Activated CD8-positive, alpha-beta T cell treated with anti-CD3 and anti-CD28 coated beads for 36 hours (primary cell): ENCODE measurements at places on chromosomes 16 and 17. TPM values are rescaled to one million over a fixed set of nuclear protein-coding genes. Genes with fewer than 3 reads are reported as not detected.

DNA sequence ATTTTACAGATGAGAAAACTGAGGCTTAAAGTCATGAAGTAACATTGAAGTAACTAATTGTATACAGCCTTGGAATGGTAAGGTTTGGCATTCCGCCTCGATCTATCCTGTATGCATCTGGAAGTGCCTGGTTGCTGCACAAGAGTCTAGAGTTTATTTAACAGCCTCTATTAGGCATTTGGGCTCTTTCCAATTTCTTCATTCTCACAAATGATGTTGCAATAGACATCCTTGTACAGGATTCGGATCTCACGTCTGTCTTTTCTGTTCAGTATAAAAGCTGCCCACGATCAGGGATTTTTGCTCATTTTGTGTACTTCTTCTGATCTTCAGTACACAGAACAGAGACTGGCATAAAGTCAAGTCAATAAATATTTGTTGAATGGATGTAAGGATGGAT lies 100.5 kb downstream of the AIPL1 start:
- H3K4me3 ChIP-seq = no peak overlapping the region
- H3K4me1 ChIP-seq = no peaks in the 10 kb centered on the region
- H3K27me3 ChIP-seq = peaks cover 5% of the 10 kb centered on the region
- DNase-seq = no peak
- H3K36me3 ChIP-seq = no peaks in the 10 kb centered on the region
- no peak overlapping the region for H3K27ac ChIP-seq

- no peaks in the 10 kb centered on the region for H3K4me1 ChIP-seq
- H3K27me3 ChIP-seq = peaks cover 2% of the 10 kb centered on the region
- no peaks in the 10 kb centered on the region for H3K36me3 ChIP-seq
- H3K27ac ChIP-seq = no peak overlapping the region
- DNase-seq = no peak
These were observed 147.4 kb upstream of the IRX5 start for GRCh38 chr16:54783226-54783625.

- no peaks in the 10 kb centered on the region for H3K36me3 ChIP-seq
- peaks cover 10% of the 10 kb centered on the region for H3K4me1 ChIP-seq
- no peak overlapping the region for H3K4me3 ChIP-seq
- peaks cover 2% of the 10 kb centered on the region for H3K27me3 ChIP-seq
These were observed 15.7 kb upstream of the ALDOA start for GRCh38 chr16:30049871-30050270.

The PIMREG gene
- total RNA-seq = 3.7 TPM

DNA sequence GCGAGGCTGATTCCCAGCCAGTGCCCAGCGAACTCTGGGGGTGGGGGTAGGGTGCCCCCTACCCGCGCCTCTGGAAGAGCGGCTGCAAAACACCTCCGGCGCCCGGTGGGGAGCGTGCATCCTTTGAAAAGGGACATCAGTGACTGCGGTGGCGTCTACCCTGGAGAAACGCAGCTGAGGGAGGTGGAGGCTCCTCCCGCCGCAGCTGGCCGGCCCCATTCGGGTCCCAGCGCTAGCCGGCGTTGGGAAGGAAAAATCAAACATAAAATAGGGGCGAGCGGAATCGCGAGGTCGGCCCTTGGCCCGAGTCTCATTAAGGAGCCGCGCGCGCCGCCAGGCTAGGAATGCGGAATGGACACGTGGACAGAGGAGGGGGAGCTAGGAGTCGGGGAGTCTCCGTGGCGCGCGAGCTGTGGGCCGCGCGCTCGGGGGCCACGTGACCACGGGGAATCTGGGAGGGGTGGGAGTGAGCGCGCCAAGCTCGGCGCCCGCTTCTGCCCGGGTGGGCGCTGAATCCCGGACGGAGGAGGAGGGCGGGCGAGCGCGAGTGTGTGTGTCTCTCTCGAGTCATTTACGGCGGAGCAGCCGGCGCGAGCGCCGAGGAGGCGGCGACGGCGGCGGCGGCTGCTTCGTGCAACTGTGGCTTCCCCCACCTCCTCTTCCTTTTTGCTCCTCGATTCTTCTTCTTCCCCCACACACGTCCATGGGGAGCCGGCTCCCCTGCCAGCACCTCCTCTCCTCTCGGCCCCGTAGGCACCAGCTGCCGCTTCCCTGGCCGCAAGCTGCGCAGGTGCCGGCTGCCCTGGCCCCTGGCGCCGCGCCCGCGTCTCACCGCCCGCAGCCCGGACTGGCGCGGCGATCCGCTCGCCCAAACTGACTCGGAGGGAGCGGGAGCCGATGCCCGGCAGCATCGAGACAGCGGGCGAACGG lies at the start of gene TMEM132E:
Gene TMEM132E, plus strand, starts transcription at position 566 of the 930 bp plus-strand sequence. CDS start 1,495 bp downstream, outside the sequence.
- peaks cover 73% of the 10 kb centered on the region for H3K27me3 ChIP-seq
- peak; percentile 20 for DNase-seq
- no peaks in the 10 kb centered on the region for H3K36me3 ChIP-seq
- no peak within 1 kb of the TSS for H3K27ac ChIP-seq

GRCh38 chr17:2020721-2021120 lies 4.4 kb downstream of the RTN4RL1 start:
- H3K36me3 ChIP-seq = no peaks in the 10 kb centered on the region
- no peak for DNase-seq
- H3K4me3 ChIP-seq = no peak overlapping the region
- peaks cover 11% of the 10 kb centered on the region for H3K27me3 ChIP-seq
- H3K27ac ChIP-seq = no peak overlapping the region
- H3K4me1 ChIP-seq = peaks cover 4% of the 10 kb centered on the region

The USP6 gene
- total RNA-seq = 0.07 TPM

GRCh38 chr17:80474231-80474960 lies 2.0 kb downstream of the NPTX1 start:
- peak overlapping the region; percentile 46 for H3K4me3 ChIP-seq
- peaks cover 16% of the 10 kb centered on the region for H3K4me1 ChIP-seq
- H3K27me3 ChIP-seq = peaks cover 41% of the 10 kb centered on the region
- no peaks in the 10 kb centered on the region for H3K36me3 ChIP-seq
- peak; percentile 37 for DNase-seq

The CCT6B gene
- total RNA-seq = 1.4 TPM

DNA sequence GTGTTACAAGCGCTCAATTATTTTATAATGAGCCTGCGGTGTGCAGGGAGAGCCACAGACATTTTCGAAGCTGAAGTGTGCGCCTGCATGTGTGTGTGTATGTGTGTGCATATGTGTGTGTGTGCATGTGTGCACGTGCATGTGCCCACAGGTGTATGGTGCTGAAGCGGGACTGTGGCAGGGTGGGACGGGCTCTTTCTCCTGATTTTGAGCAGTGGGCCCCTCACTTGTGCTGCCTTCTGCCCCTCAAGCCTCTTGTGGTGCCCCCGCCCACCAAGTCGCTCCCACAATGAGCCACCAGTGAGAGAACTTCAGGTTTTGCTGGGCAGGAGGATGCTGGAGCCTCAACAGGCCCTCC lies 16.7 kb upstream of the KCNJ12 start:
- no peaks in the 10 kb centered on the region for H3K4me1 ChIP-seq
- H3K27me3 ChIP-seq = no peaks in the 10 kb centered on the region
- H3K27ac ChIP-seq = no peak overlapping the region
- DNase-seq = no peak

DNA sequence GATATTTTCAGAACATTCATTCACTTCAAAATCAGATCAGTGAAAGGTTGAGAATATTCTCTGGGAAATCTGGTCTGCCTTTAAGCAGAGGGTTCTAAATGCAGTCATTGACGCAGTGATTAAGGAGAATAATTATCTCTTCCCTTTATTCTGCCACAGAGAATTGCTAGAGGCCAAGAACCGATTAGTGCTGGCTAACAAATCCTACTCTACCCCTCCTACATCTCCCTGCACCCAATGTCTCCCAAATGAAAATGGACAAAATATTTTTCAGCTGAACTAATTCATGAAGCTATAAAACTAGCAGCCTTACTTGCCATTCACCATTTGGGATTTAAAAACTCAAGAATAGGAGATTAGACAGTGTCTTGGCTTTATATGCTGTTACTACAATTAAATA lies 185.5 kb upstream of the SOX9 start:
- H3K4me1 ChIP-seq = no peaks in the 10 kb centered on the region
- no peak overlapping the region for H3K27ac ChIP-seq
- H3K36me3 ChIP-seq = no peaks in the 10 kb centered on the region
- no peak overlapping the region for H3K4me3 ChIP-seq

The KRTAP2-3 gene
- total RNA-seq = not detected

- H3K27me3 ChIP-seq = peaks cover 6% of the 10 kb centered on the region
- no peak overlapping the region for H3K27ac ChIP-seq
- no peaks in the 10 kb centered on the region for H3K36me3 ChIP-seq
- peaks cover 16% of the 10 kb centered on the region for H3K4me1 ChIP-seq
- DNase-seq = no peak
These were observed 12.5 kb downstream of the CDH13 start for GRCh38 chr16:82639263-82639662.

DNA sequence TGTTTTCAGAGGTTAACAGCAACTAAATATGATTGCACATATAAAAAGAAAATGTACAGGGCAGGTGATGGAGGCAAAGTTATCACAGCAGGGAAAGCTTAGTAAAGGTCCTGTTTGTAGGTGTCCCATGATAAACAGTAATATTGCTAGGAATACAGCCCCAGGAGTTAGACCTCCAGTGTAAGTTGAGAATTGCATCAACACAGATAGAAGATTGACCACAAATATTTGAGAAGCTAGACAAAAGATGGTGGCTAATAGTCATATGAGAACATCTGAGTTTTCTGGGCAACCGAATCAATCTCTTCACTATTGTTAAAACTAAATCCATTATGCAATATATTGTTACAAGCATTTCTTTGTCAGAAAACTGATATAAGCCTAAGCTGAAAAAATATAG lies 152.6 kb downstream of the CDH11 start:
- no peaks in the 10 kb centered on the region for H3K27me3 ChIP-seq
- no peak overlapping the region for H3K27ac ChIP-seq
- no peak for DNase-seq
- no peaks in the 10 kb centered on the region for H3K4me1 ChIP-seq

DNA sequence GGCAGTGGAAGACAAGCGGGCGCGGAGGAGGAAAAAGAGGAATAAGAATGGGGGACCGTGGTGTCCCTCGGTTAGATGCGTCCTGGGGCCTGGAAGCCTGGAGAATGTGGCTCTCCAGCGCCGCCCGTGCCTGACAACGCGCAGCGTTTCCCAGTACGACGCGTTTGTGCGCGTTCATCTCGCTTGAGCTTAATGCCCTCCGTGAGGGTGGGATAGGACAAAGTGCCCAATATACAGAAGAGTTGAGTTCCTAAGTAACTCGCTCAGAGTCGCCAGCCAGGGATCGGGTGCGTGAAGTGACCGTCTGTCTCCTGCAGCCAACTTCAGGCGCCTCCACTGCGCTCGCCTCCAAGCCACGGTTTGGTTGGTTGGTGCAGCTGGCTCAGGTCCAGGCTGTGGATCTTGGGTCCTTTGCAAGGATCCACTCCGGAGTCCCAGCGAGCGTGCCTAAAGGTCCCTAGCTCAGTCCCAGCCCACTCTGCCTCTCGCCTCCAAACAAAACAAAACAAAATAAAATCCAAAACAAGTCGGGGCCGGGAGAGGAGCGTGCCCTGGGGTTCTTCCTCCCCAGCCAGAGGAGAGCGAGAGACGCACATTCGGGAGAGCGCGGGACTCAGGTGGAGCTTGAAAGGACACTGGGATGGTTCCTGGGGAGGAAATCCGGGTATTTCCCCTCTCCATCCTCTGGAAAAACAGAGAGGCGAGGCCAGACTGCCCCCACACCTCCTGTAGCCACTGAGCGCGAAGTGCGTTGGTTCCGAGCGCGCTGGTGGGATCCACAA lies 974 bp downstream of the GALR2 start:
- H3K4me3 ChIP-seq = peak overlapping the region; percentile 19
- DNase-seq = peak; percentile 28
- H3K36me3 ChIP-seq = peaks cover 1% of the 10 kb centered on the region
- no peak overlapping the region for H3K27ac ChIP-seq

GRCh38 chr16:87374313-87374712 lies 9.3 kb downstream of the FBXO31 start:
- DNase-seq = no peak
- no peak overlapping the region for H3K27ac ChIP-seq
- no peak overlapping the region for H3K4me3 ChIP-seq
- peaks cover 46% of the 10 kb centered on the region for H3K4me1 ChIP-seq
- no peaks in the 10 kb centered on the region for H3K27me3 ChIP-seq
- peaks cover 23% of the 10 kb centered on the region for H3K36me3 ChIP-seq

The TSR1 gene
- 79.4 TPM for total RNA-seq

The TPSD1 gene
- total RNA-seq = not detected

GRCh38 chr17:58081646-58082340 lies 1.4 kb upstream of the DYNLL2 start:
- H3K27me3 ChIP-seq = no peaks in the 10 kb centered on the region
- peaks cover 24% of the 10 kb centered on the region for H3K4me1 ChIP-seq
- no peak overlapping the region for H3K4me3 ChIP-seq
- H3K36me3 ChIP-seq = peaks cover 20% of the 10 kb centered on the region
- no peak for DNase-seq

DNA sequence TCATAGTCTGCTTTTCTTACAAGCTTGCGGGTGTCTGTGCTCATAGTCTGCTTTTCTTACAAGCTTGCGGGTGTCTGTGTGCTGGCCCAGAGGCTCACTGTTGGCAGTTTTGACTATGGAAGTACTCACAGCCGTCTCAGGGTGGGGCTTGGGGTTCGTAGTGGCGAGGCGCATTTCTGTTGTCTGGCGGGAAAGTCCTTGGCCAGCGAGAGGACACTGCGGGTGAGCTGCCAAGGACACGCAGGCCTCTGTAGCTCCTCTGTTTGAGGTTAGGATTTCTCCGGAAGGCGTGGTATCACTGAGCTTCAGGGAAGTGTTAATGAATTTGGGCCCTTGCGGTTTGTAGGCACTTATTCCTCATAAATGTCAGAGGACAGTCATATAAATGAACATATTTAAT lies 13.5 kb downstream of the TBCD start:
- no peak overlapping the region for H3K4me3 ChIP-seq
- DNase-seq = no peak
- no peak overlapping the region for H3K27ac ChIP-seq
- peaks cover 34% of the 10 kb centered on the region for H3K36me3 ChIP-seq
- peaks cover 10% of the 10 kb centered on the region for H3K4me1 ChIP-seq

DNA sequence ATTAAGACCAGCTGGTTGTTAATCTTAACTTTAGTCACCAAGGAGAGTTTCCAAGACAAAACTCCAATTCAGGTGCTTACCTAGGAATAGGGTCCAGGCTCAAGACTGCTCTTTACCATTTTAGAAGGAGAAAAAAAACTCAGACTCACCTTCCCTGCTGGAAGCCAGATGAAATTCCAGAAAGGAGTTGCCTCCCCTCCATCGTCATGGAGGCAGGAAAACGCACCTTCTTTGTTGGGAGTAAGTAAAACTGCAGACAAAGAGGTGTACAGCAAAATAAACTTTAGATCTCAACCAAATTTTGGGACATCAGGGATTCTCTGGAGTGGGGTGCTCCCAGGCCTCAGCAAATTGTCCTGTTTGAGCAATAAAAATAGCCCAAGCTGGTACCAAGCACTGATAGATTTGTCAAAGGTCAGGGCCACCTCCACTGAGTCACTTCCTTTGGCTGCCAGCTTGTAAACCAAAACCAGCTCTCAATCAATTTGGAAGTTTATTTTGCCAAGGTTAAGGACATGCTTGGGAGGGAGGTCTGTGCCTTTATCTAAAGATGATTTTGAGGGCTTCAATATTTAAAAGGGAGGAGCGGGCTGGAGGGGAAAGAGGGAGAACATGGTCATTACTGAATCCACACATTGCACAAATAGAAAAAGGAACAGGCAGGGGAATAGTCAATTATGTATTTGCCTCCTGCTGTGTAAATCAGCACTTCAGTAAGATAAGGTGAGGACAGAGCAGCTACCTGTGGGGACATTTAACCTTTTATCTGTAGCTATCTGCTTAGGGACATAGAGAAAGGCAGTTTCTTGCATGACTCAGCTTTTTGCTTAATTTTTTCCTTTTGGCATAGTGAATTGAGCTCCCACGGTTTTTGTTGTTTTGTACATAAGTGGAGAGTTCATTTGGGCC lies 1.5 kb upstream of the ALDH3A2 start:
- H3K27ac ChIP-seq = peak overlapping the region; percentile 89
- no peaks in the 10 kb centered on the region for H3K27me3 ChIP-seq
- peak; percentile 48 for DNase-seq
- peaks cover 46% of the 10 kb centered on the region for H3K4me1 ChIP-seq
- peaks cover 4% of the 10 kb centered on the region for H3K36me3 ChIP-seq
